ENCODE measurements at places on chromosomes 12 and 14.

DNA sequence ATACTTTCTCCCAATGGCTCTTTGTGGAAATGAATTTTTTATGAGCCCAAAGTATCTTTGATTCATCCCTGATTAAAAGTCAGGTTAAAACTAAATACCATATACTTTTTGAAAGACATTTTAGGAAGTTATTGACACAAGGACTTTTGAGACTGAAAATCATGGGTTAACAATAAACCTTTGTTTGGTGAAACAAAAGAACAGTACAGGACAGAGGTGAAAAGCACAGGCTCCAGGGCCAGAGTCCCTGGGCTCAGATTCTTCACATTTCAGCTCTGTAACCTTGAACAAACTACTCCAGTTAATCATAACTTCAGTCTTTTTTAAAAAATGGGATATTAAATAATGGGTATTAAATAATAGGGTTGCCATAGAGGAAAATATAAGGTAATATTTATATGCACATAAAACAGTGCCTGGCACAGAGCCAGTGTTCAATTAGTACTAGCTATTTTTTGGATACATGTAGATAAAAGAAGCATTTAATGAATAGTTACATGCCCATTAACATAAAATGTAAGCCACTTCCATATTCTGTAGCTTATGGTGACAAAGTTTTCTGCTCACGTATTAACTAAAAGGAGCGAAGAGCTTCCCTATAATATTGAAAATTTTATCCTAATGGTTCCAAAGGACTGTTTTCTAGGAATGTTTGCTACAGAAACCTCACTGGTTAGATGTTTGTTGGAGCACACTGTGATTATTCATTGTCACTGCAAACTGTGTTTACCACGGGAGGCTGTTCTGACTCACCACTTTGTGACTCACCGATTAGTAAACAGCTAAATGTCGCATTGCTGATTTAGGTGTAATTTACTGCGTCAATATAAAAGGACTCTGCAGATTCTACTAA, 255.4 kb downstream of the DAD1 start:
- no peak for DNase-seq

- DNase-seq: no peak
Measured at GRCh38 chr12:80352474-80352873, 91.6 kb upstream of the PTPRQ start.

- DNase-seq: no peak
Measured at GRCh38 chr14:106506881-106507305, 980.5 kb downstream of the TMEM121 start.

DNA sequence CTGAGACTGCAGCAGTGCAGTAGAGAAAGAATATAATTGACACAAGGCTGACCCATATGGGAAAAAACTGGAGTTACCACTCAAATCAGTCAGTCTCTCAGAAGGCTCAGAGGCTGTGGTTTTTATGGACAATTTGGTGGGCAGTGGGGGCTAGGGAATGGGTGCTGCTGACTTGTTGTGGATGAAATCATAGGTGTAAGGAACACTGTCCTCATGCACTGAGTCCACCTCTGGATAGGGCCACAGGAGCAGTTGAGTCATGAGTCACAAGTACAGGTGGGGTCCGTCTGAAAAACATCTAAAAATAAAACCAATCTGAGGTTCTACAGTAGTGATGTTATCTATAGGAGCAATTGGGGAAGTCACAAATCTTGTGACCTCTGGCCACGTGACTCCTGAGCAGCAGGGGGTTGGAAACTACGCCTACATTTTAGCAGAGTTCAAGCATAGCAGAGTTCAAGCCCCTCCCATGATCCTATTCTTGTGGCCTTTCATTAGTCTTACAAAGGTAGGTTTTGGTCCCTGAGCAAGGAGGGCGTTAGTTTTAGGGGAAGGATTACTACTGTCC, 18.1 kb upstream of the SGPP1 start:
- DNase-seq: no peak

DNA sequence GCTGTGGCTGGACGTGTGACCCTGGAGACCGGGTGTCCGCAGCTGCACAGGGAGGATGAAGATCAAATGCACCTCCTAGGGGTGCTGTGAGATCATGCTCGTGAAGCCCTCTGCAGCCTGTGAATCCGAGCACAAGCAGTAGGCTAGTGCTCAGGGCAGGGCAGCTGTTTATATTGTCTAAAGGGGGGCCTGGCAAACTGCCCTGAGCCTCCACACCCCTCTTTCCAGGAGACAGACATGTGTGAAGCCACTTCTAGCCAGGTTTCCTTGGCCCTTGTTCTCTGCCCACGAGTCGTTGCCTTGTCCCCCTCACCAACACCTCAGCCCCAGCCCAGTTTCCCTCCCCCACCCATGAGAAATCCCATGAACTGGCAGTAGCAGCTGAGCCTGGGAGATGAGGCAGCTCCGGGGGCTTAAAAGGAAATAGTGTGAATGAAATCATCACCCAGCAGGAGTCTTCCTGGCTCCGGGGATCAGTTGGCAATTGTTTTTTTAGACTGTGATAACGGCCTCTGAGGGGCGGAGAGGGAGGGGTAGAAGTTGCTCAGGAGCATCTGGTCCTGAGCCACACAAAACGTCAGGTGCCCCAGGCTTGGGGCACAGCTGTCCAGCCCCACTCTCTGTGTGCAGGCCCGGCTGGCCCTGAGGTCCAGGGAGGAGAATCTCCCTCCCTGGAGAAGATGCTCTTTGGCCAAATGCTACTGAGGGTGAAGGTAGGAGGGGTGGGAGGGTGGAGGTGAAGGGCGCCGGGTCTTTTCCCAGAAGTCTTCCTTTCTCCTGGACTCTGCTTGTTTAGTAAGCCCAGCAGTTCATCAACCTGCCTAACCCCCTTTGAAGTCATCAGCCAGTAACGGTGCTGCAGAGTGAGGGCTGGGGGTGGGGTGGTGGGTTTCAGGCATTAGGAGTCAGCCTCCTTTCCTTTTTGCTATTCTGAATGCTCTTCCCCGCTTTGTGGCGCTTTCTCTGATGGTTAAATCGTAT, 4.0 kb downstream of the FGF6 start:
- no peak for DNase-seq

DNA sequence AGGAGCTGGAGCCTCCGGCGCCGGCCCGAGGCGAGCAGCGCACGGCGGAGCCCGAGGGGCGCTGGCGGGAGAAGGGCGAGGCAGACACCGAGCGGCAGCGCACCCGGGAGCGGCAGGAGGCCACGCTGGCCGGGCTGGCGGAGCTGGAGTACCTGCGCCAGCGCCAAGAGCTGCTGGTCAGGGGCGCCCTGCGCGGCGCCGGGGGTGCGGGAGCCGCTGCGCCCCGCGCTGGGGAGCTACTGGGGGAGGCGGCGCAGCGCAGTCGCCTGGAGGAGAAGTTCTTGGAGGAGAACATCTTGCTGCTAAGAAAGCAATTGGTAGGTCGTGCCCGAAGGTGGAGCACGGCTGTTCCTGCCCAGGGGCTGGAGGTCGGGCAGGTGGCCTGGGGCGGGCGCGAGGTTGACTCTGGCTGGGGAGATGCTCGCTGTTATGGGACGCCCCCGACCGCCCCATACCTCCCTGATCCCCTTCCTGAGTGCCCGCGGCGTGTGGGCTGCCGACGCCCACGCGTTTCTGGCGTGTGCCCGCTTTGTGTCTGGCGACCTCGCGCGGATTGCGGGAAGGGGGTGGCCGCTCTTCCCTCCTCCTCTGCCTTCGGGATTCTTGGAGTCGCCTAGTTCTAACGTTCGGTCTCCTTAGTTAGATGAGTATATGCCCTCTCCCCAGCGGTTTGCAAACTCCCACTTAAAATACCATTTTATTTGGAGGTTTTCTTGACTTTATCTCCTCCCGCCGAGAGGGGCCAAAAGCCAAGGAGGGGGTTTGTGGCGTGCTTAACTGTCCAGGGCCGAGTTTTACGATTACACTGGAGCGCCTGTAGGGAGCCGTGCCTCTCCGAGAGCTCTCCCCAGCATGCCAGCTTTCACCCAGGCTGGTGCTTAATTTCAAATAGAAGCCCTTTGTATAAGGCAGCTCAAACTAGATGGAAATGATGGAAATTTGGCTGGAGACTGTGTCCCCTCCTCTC, 752 bp downstream of the DACT1 start:
- no peak for DNase-seq

- DNase-seq: no peak
Measured at GRCh38 chr12:47561746-47562145, 144.1 kb downstream of the RPAP3 start.

GRCh38 chr14:34099635-34100034, 148.8 kb upstream of the EGLN3 start:
- DNase-seq: no peak

- no peak for DNase-seq
Measured at GRCh38 chr14:90669731-90670130, 146.5 kb downstream of the TTC7B start.
